ENCODE measurements at places on chromosomes 11 and 22.

GRCh38 chr11:6542727-6543126, 45.6 kb downstream of the DNHD1 start:
- DNase-seq, result no peak

- DNase-seq, result no peak
Observed at GRCh38 chr11:103483996-103484395, 374.8 kb downstream of the DYNC2H1 start.

DNA sequence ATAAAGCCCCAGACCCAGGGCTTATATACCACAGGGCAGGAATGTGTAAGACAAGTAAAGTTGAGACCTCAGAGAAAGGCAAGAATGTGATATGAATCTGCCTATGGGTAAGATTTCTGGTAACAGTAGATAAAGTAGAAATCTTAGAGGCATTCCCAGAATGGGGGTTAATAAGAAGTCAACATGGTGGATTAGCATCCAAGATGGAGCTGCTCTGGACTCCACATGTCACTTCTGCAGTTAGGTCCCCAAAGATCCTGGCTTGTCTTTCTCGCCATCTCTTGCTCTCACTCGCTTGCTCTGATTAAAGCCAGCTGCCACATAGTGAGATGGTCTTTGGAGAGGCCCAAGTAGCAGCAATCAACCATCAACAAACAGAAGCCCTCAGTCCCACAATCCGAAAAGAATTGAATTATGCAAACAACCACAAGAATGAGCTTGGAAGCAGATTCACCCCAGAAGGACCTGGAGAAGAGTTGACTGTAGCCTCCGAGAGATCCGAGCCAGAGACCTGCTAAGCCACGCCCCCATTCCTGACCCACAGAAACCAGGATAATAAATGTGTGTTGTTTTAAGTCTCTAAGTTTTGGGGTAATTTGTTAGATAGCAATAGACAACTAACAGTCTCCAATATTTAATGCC, 5.4 kb upstream of the C11orf86 start:
- no peak for DNase-seq

DNA sequence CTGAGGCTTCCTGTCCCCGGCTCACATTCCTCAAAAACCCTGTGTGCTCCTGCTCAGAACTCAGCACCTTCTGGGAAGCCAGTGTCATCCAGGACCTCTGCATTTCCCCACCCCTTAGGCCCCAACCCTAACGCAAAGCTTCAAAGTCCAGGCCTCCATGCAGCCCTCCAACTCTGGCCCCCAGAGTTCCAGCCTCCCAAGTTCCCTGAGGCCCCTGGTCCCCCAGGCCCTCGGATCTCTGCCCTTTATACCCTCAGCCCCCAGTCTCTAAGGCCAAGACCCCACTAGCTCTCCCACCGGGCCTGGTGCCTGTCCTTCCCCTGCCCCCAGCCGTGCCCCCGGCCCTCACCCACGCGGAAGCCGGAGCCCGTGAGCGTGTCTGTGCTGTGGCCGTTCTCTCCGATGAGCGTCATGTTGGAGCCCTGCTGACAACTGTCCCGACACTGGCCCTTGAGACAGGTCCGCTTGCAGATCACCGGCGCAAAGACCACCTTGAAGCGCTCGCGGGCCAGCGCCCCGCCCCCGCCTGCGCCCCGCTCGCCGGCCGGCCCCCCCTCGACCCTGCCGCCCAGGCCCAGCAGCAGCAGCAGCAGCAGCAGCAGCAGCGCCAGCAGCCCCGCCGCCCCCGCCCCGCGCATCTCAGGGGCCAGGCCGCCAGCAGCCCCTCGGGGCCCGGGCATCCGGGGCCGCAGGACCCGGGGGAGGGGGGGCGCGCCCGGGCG, 718 bp downstream of the LTBP3 start:
- DNase-seq, result no peak

- no peak for DNase-seq
Observed at GRCh38 chr22:33451866-33452469, 393.8 kb upstream of the SYN3 start.

GRCh38 chr11:43558146-43558545, 122.4 kb upstream of the HSD17B12 start:
- DNase-seq, result no peak

- no peak for DNase-seq
Observed at GRCh38 chr11:44861849-44862557, 88.7 kb downstream of the TP53I11 start.

GRCh38 chr11:64419818-64420485, 61.0 kb downstream of the RPS6KA4 start:
- DNase-seq, result no peak

- DNase-seq, result no peak
Observed at GRCh38 chr11:34926831-34927132, 10.4 kb downstream of the PDHX start.

DNA sequence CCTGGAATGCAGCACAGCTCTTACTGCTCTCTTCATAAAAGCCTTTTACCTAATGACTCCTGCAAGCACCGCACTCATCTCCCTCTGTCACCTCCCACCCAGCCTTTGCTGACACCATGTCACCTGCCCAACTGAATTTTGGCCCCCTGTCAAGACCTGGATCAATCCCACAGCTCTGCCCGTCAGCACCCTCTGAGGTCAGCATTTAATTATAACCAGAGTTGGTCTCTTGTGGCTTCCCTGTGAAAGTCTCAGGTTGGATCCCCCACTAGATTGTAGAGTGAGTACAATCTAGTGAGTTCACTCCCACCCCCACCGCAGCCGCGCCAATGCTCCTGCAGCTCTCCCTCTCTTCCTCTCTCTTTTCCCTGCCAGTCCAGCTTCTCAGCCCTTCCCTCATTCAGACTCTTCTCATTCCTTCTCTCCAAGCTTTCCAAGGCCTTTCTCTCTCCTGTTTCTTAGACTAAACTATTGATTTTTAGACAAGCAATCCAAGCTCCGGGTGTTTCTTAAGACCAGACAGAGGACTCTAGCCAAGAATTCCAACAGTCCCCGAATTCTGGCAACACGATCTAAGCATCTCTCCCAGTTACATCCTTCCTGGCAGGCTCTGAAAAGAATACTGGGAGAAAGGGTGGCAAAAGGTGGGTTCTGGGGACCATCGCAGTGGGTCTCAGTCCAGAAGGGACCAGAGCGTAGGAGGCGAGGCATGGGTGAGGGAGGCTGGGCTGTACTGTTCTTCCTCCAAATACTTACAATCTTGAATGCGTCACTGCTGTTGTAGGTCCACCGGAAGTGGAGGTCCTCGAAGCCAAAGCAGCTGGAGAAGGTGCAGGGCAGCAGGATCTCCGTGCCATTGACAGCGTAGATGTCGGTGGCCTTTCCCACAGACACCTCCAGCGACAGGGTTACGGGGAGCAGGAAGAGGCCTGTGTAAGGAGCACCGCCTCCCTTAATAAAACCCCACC, 8.0 kb downstream of the SCN4B start:
- DNase-seq, result no peak

- DNase-seq, result no peak
Observed at GRCh38 chr11:78722786-78723185, 148.1 kb upstream of the NARS2 start.

GRCh38 chr22:27757928-27758525, 43.5 kb downstream of the MN1 start:
- no peak for DNase-seq

Measured in anterior cingulate cortex (tissue), 58 donors.